ENCODE measurements at places on chromosomes 2 and 18.

GRCh38 chr2:200318940-200319435 lies 12.5 kb downstream of the SPATS2L start:
- H3K36me3 ChIP-seq = no peaks in the 10 kb centered on the region
- no peak overlapping the region for H3K27ac ChIP-seq
- DNase-seq = no peak
- H3K4me1 ChIP-seq = peaks cover 5% of the 10 kb centered on the region

DNA sequence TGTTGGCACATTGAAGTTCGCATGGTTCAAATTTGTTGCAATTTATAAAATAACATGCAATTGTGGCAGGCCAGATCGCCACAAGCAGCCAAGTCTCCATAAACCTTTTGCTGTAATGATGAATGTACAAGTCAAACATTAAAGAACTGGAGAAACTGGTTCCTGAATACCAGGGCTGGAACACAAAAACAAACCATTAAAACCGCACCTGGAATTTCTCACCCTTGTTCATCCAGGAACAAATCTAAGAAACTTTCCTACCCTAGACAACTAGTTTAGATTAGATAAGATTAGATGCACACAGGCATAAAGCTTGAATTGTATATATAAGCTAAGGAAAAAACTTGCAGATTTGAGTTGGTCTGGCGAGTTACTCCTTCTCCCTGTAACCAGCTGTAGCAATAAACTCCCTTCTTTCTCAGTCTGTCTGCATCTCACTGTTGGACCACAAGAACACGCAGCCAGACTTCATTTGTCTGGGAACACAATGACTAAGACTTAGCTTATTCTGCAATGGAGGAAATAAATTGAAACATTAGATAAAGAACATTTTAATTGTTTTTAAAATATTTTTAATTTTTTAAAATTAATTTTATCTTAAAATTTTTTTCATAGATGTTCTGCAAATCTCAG lies 1835.5 kb upstream of the LRRTM1 start:
- no peaks in the 10 kb centered on the region for H3K27me3 ChIP-seq
- DNase-seq = no peak
- H3K4me3 ChIP-seq = no peak overlapping the region
- H3K36me3 ChIP-seq = no peaks in the 10 kb centered on the region

- H3K27ac ChIP-seq = peak overlapping the region; percentile 69
- H3K36me3 ChIP-seq = no peaks in the 10 kb centered on the region
- H3K27me3 ChIP-seq = no peaks in the 10 kb centered on the region
- peak; percentile 86 for DNase-seq
These were observed 1.2 kb downstream of the STON1 start for GRCh38 chr2:48531141-48531648.

- H3K4me1 ChIP-seq = peaks cover 15% of the 10 kb centered on the region
- no peak for DNase-seq
- H3K27me3 ChIP-seq = no peaks in the 10 kb centered on the region
- H3K4me3 ChIP-seq = no peak overlapping the region
- H3K36me3 ChIP-seq = no peaks in the 10 kb centered on the region
These were observed 80.7 kb downstream of the CTIF start for GRCh38 chr18:48619501-48619900.

DNA sequence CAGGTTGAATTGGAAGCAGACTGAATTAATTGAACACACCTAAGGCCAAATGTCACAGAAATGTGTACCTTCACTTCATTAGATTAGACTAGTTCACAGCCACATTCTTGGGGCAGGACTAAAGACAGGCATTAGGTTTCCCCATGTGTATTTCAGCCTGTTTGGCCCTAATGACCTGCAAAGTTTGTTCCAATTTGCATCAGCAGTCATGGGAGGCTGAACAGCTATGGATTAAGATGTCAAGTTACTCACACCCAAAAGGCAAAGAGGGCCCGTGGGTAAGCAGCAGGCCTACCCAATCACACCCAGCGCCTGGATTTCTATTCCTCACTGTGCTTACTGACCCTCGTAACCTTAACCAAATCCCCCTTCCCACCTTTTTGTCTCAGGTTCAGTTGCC lies 99.6 kb upstream of the RIOK3 start:
- DNase-seq = no peak
- no peaks in the 10 kb centered on the region for H3K36me3 ChIP-seq
- H3K4me1 ChIP-seq = peaks cover 4% of the 10 kb centered on the region

GRCh38 chr18:36828157-36828629 lies 609 bp downstream of the TPGS2 start:
- H3K36me3 ChIP-seq = no peaks in the 10 kb centered on the region
- no peaks in the 10 kb centered on the region for H3K27me3 ChIP-seq
- H3K27ac ChIP-seq = peak overlapping the region; percentile 11
- peak overlapping the region; percentile 85 for H3K4me3 ChIP-seq

- no peaks in the 10 kb centered on the region for H3K4me1 ChIP-seq
- H3K4me3 ChIP-seq = no peak overlapping the region
- no peak overlapping the region for H3K27ac ChIP-seq
- no peak for DNase-seq
- no peaks in the 10 kb centered on the region for H3K36me3 ChIP-seq
- H3K27me3 ChIP-seq = no peaks in the 10 kb centered on the region
These were observed 1794.1 kb upstream of the LRRTM1 start for GRCh38 chr2:82098617-82099016.

- no peak overlapping the region for H3K4me3 ChIP-seq
- peak; percentile 21 for DNase-seq
- H3K36me3 ChIP-seq = no peaks in the 10 kb centered on the region
- H3K4me1 ChIP-seq = no peaks in the 10 kb centered on the region
- H3K27me3 ChIP-seq = no peaks in the 10 kb centered on the region
These were observed 42.3 kb upstream of the LPIN2 start for GRCh38 chr18:3055186-3055728.
